Hematopoietic multipotent progenitor cell treated with erythropoietin and hydrocortisone succinate and interleukin-3 and kit ligand, for 6 days (in vitro differentiated cells): ENCODE measurements at places on chromosomes 4 and X.
A peak's percentile ranks its signal among the peaks of the same experiment; 100 is the strongest.

DNA sequence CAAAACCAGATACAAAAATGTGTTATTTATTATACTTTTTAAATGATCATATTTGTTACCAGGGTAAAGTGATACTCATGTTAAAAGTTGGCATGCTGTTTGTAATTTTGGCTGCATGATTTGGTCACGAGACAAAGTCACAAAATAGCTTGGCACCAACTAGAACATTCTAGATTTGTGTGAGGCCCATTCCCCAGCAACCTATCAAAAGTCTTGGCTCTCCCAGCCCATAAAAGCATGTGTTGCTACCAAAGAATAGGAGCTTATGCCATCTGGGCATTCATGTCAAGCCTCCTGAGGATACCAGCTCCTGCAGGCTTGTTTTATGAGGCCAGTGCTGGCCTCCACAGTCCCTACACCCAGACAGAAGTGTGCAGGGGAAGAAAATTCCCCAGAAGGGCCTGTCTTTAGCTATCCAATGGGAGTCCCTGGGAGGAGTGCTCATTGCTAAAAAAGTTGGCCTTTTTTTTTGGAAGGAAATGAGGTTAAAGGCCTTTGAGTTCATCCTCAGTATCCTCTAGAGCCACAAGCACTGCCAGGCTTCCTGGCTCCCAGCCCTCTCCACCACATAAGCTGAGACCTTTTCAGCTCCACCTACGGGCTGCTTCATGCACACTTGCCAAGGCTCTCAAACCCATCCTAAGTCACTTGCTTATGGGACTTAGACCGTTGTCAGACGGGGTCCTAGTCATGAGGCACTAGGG is 211.9 kb upstream of the EOLA2 start:
- no peak for DNase-seq

DNA sequence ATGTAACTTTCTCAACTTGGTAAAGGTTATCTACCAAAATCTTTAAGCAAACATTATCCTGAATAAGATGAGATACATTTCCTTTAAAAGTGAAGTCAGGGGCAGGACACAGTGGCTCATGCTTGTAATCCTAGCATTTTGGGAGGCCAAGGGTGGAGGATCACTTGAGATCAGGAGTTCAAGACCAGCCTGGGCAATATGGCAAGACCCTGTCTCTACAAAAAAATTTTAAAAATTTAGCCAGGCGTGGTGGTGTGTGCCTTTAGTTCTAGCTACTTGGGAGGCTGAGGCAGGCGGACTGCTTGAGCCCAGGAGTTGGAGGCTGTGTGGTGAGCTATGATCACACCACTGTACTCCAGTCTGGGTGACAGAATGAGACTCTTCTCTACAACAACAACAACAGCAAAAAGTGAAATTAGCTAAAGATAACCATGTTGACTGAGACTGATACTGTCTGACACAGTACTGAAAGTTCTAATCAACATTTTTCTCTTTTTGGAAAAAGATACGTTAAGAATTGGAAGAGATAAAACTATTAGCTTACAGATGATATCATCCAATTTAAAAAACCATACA is 4.9 kb downstream of the DCAF16 start:
- DNase-seq = no peak

DNA sequence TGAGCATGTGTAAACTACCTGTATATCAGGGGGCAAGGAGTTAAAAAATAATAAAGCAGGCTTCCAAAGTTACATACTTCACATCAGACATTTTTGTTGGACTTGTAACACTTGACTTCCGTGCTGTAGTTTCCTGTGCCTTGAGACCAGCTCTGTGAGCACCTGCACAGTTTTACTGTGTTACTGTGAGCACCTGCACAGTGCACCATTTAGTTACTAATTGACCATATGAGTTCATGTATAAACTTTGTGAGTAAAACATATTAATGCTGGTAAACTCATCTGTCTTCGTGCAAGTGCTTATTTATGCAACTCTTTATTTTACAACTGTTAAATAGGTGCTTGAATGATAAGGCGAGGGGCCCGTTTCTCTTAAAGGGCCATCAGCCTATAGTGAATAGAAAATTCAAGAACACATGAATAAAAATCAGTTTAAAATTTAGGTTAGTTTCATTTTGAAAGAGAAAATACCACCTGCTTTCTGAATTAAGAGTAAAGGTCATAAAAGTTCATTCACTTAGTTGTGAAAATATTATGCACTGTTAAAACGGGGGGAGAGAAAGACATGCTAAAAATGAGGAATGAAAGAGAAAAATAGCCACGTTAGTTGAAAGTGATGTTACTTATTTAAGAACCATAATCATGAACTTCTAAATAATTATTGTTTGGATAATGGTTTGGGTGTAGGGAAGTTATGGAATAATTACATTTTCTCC is 42.4 kb downstream of the USP9X start:
- no peak for DNase-seq

DNA sequence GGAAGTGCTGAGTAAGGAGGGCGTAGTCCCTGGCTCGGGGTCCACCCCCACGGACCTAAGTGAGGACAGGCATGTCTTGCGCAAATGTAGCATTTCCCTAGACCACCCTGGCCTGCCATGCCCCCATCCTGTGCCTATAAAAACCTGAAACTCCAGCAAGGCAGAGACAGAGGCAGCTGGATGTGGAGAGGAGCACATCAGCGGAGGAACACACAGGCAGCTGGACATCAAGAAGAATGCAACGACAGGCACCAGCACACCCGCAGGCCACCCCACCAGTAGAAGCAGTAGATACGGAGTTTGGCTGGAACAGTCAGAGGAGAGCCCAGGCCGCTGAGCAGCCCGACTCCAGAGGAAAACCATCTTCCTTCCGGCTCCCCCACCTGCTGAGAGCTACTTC is 345.9 kb downstream of the FSTL5 start:
- DNase-seq = no peak

GRCh38 chr4:87527431-87528220 is 1.6 kb downstream of the SPARCL1 start:
- no peak for DNase-seq

GRCh38 chr4:79184476-79184875 is 141.4 kb downstream of the NAA11 start:
- no peak for DNase-seq

GRCh38 chr4:74097116-74097515 is 1.9 kb downstream of the CXCL2 start:
- no peak for DNase-seq

DNA sequence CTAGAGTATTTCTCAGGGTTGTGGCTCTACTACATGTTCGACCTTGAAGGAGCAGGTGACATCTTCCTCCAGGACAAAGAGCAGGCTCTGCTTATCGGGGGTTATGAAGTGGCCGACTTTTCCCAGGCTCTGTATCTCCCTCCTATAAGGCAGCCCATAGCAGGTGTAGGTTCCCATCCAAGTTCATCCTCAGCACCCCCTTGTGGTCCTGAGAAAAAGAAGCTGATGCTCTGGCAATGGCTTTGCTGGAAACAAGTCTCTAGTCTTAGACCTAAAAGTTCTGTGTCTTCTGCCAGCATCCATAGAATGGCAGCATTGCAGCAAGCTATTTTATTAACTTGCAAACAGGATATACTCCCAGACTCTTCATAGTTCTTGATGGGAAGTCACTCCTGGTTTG is 836.6 kb upstream of the PRKX start:
- peak; percentile 21 for DNase-seq

DNA sequence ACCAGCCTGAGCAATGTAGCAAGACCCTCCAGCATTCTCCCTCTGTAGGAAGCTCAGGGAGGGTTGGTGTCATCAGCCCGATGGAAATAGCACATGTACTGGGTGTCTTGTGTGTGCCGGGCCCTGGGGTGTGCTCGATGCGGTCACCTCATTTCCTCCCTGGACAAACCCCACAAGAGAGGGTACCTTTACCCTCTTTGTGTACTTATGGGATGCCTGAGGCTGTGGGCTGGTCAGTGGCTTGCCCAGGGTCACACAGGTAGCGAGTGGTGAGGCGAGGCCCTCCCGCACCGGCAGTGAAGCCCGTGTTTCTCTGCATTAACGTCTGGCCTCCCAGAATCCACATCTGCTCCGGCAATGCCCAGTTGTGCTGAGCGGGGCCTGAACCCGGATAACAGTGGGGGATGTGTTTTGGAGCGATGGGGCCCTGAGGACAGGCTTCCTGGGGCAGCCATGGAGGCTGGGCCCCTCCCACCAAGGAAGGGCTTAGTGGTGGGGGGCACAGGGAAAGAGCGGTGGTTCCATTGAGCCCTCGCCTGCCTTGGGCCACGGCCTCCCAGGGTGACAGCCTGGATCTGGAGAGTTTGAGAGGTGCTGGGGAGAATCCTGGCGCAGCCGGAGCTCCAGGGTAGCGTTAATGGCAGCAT is 8.1 kb downstream of the PSAPL1 start:
- no peak for DNase-seq

DNA sequence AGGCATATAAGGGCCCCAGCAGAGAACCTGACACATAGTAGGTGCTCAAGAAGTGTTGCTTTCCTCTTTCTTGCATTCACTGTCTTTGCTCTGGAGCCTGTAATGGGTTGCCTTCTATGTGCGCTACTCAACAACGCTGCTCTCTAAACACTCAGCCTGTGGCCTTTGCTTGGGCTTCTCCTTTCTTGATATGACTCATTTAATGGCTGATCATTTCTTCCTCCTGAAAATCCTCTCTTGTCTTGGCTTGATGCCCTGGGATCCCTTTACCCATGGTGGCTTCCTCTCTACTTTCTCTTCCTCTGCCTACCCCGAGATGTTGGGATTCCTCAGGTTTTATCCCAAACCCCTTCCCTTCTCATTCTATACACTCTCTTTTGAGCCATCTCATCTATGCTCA is 19.9 kb upstream of the PJA1 start:
- no peak for DNase-seq

DNA sequence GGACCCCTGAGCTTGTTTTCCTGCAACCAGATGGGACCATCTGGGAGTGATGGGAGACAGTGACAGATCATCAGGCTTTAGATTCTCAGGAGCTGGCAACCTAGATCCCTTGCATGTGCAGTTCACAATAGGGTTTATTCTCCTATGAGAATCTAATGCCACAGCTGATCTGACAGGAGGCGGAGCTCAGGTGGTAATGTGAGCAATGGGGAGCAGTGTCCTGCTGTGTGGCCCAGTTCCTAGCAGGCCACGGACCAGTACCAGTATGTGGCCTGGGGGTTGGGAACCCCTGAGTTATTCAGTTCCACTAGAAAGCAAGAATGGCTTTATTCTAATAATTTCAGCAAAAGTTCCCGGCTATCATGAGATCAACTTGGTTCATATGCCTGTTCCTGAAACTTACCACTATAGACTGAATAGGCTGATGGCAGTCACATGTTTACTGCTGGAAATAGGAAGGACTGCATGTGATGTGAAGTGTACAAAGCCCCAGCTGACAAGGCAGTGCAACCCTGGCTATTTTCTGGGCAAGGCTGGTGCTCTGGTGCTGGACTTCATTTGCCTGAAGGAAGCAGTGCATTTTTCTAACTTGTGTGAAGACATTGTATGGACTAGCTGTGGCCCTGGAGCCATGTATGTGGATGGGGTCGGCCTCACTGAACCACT is 107.2 kb downstream of the SPRY1 start:
- DNase-seq = no peak

- DNase-seq = peak; percentile 79
Observed at GRCh38 chr4:98939892-98940298, 11.0 kb upstream of the EIF4E start.

GRCh38 chrX:31838617-31839016 is 766.8 kb upstream of the FTHL17 start:
- no peak for DNase-seq

DNA sequence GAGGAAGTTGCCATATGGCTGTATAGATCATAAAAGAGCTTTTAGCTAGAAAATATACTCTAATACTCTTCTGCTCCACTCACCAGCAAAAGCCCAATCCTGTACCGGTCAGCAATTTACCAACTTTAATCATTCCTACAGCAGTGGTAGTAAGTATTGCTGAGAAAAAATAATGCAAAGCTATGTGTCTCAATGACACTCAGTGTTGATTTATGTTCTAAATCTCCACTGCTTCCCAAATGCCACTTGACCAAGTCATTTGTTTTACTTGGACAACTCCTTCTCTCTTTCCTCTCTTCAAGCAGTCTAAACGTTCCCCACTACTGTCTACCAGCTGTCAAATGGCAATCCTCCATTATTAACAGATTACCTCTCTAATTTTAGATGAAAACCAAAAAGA is 201.8 kb upstream of the GK2 start:
- DNase-seq = no peak

- no peak for DNase-seq
Observed at GRCh38 chr4:102569200-102569599, 68.0 kb downstream of the NFKB1 start.

DNA sequence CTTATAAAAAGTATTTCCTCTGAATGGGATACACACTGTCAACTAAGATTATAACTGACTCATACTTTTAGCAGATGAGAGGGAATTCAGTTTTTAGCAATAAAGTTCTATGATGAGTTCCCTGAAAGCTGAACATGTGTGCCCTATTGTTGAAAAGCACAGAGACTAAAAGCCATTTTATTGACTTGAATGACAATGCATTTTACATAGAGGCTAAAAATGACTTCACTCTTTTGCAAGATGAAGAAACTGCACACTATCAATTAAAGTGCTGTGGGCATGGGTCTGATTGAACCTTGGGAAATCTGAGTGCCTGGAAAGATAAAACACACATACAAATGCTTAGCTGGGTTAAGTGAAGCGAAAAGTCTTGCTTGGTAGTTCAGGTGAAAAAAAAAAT is 633.4 kb downstream of the PDHA2 start:
- peak; percentile 48 for DNase-seq

- no peak for DNase-seq
Observed at GRCh38 chr4:142463206-142463605, 382.9 kb downstream of the INPP4B start.

DNA sequence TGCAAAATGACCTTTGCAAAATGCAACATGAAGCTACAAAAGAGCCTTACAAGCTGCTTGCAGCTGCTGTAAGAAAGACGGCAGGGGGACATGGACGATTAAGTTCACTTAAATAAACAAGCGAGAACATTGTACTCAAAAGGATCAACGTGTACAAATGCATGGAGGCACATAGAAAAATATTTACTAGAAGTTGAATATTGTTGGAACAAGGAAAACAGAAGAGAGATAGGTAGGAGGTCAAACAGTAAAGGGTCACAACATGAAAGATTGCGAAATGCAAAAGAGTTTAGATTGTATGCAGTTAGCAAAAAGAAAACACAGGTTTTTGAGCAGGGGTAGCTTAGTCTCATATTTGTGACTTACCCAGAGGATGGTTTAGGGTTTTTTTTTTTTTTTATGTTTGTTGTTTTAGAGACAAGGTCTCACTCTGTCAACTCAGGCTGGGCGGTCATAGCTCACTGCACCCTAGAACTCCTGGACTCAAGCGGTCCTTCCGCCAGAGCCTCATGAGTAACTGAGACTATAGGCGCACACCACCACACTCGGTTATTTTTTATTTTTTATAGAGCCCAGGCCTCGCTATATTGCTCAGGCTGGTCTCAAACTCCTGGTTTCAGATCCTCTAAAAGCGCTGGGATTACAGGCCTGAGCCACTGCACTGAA is 1.4 kb upstream of the PHF8 start:
- no peak for DNase-seq

- DNase-seq = no peak
Observed at GRCh38 chrX:148588649-148589310, 88.4 kb downstream of the AFF2 start.

GRCh38 chrX:7216981-7217587 is 69.1 kb upstream of the PUDP start:
- no peak for DNase-seq

DNA sequence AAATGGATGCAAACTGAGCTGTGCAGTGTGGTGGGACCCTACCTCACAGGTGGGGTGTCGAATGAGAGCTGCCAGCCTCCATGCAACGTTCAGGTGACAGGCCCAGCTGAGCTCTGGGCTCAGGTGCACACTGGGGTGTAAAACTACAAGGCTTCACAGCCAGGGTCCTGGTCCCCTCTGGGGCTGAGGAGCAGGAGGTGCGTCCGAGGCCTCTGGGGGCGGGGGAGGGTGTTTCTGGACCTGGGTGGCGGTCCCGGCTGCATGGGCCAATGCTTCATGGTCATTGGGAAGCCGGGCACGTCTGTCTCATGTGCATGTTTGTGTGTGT is 26.5 kb upstream of the SORCS2 start:
- no peak for DNase-seq
